ENCODE measurements at places on chromosomes 12 and 14.

- DNase-seq: no peak
Observed at GRCh38 chr12:96427269-96427729, 27.1 kb upstream of the CDK17 start.

DNA sequence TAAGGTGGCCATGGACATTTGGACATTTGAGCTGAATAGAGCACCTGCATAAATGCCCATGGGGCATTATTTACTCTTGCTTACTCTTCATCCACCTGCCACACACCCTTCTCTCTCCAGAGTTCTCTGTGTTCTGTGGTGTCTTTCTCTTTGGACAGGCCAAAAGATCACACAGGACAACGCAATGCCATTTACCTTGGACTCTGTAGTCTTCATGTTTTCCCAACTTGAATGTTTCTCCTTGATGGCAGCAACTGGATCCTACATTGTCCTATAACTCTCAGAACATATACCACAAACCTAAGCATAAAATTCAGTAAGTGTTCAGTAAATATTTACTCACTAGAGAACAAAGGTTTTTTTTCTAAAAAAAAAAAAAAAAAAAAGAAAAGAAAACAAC is 41.7 kb upstream of the PTHLH start:
- no peak for DNase-seq

- no peak for DNase-seq
Observed at GRCh38 chr12:2485681-2486080, 309.1 kb upstream of the FKBP4 start.

GRCh38 chr12:88067301-88067700 is 38.1 kb upstream of the C12orf50 start:
- DNase-seq: no peak

DNA sequence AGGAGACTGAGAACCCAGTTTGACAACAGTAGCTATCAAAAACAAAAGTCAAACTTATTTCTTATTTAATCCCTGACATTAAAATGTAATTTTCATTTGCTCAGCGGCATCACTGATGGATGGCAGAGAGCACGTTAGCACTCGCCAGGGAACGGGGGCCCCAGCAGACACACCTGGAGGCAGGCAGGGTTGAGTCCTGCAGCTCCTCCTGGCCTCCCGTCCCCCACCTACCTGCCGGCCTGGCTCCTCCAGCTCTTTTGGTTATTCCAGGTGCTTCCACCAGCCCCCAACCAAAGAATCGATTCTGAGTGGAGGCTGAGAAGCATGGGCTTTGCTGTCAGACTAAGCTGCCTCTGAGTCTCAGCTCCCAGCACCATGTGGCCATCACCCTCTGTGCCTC is 113.6 kb downstream of the PHETA1 start:
- no peak for DNase-seq

- DNase-seq: no peak
Observed at GRCh38 chr12:79655036-79655435, 35.7 kb downstream of the PAWR start.

GRCh38 chr12:124564971-124565491 is 2.4 kb downstream of the NCOR2 start:
- DNase-seq: no peak

GRCh38 chr14:70708717-70709570 is 67.2 kb downstream of the TTC9 start:
- DNase-seq: no peak

DNA sequence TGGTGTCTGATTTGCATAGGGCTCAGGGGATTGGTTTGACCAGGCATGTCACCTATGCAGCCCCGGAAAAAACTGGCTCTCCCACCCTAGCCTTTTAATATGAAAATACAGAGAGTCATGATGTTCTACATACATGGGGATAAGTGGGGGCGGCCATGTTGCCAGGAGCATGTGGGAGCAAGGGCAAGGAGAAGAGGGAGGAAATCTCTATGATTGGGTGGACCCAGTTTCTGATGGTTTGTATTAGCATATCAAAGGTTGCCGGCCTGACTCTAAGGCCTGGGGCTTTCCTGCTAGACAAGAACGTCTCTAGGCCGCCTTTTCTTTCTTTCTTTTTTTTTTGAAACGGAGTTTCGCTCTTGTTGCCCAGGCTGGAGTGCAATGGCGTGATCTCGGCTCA is 123.4 kb upstream of the CPSF6 start:
- DNase-seq: no peak

GRCh38 chr14:34252227-34252626 is 209.8 kb downstream of the SPTSSA start:
- no peak for DNase-seq

DNA sequence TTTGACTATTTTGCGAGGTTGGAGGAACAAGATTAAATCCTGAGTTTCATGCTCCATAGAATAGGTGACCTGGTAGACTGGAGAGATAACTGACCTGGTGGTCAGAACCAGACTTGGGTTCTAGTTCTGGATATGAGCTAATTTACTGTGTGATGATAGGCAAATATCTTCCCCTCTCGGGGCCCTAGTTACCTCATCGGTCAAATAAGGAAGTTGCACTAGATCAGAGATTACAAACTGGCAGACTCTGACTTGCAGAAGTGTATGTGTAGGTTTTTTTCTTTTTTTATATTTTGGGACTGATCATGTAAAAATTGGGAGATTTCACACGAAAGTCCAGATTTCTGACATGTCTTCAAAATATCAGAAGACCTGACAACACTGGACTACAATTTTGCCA is 37.0 kb downstream of the RPH3A start:
- peak; percentile 1 for DNase-seq

- DNase-seq: no peak
Observed at GRCh38 chr14:105497671-105498429, 6.8 kb downstream of the TEDC1 start.

- DNase-seq: no peak
Observed at GRCh38 chr12:92139634-92140150, 6.0 kb downstream of the BTG1 start.
